Muscle of leg (tissue), 16 donors: ENCODE measurements at places on chromosomes 6 and 20. TPM values are rescaled to one million over a fixed set of nuclear protein-coding genes. Genes with fewer than 3 reads are reported as not detected.
A peak's percentile ranks its signal among the peaks of the same experiment; 100 is the strongest.

The KCNQ5 gene
- total RNA-seq, result 0.44 TPM

GRCh38 chr6:41332842-41333736, 2.3 kb upstream of the NCR2 start:
- DNase-seq, result no peak
- H3K4me1 ChIP-seq, result no peaks in the 10 kb centered on the region
- H3K27ac ChIP-seq, result no peak overlapping the region
- H3K4me3 ChIP-seq, result no peak overlapping the region
- H3K27me3 ChIP-seq, result peaks cover 11% of the 10 kb centered on the region

- no peak overlapping the region for H3K4me3 ChIP-seq
- DNase-seq, result no peak
- no peaks in the 10 kb centered on the region for H3K27me3 ChIP-seq
- no peaks in the 10 kb centered on the region for H3K4me1 ChIP-seq
- H3K36me3 ChIP-seq, result no peaks in the 10 kb centered on the region
- no peak overlapping the region for H3K27ac ChIP-seq
These were observed 119.9 kb downstream of the INSM1 start for GRCh38 chr20:20487811-20488210.

The TREM2 gene
- total RNA-seq, result 0.75 TPM

- H3K27me3 ChIP-seq, result no peaks in the 10 kb centered on the region
- peaks cover 51% of the 10 kb centered on the region for H3K36me3 ChIP-seq
- H3K27ac ChIP-seq, result no peak overlapping the region
- peaks cover 32% of the 10 kb centered on the region for H3K4me1 ChIP-seq
- no peak overlapping the region for H3K4me3 ChIP-seq
- DNase-seq, result peak; percentile 44
These were observed 22.2 kb downstream of the FKBP1A start for GRCh38 chr20:1370548-1371110.

DNA sequence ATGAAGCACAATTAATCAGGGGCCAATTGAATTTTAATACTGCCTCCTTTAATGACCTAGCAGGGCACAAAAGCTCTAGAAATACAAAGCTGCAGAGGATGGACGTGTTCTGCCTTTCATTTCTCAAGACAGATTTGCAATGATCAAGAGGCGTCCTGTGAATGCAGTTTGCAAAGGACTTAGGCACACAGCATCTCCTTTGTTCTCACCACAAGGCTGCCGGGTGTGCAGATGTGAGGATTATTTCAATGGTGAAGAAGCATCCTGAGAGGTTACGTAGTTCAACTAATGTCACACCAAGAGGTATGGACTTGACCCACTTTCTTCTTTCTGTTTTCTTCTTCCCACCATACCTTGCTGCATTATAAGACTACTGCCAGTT, 42.9 kb upstream of the SPTLC3 start:
- H3K27me3 ChIP-seq, result no peaks in the 10 kb centered on the region
- DNase-seq, result no peak
- H3K4me1 ChIP-seq, result peaks cover 3% of the 10 kb centered on the region
- H3K4me3 ChIP-seq, result no peak overlapping the region
- no peak overlapping the region for H3K27ac ChIP-seq

DNA sequence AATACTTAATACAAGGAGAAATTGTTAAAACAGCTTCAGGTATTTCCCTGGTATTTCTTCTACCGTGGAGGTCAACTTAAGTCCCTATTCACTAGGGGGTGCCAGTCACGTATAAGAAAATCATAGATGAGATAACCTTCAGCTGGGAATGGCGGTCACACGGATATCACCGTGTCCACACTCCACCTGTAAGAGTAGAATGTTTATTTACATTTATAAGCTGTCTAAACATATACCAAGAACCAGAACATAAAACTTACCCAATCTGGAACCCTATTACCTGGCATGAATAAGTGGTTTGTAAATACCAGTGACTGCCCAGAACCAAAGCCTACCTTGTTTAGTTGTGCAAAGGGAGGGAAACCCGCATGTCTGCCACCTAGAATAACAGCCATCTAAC, 1.9 kb upstream of the ELOVL4 start:
- peak; percentile 26 for DNase-seq
- H3K4me3 ChIP-seq, result no peak overlapping the region
- H3K27me3 ChIP-seq, result peaks cover 32% of the 10 kb centered on the region
- H3K27ac ChIP-seq, result no peak overlapping the region
- no peaks in the 10 kb centered on the region for H3K36me3 ChIP-seq

GRCh38 chr20:58017231-58017969, 211.1 kb downstream of the ANKRD60 start:
- H3K27me3 ChIP-seq, result peaks cover 4% of the 10 kb centered on the region
- no peak overlapping the region for H3K27ac ChIP-seq
- no peaks in the 10 kb centered on the region for H3K36me3 ChIP-seq
- peak; percentile 41 for DNase-seq

GRCh38 chr6:158417760-158418098, 105.5 kb downstream of the TULP4 start:
- H3K27me3 ChIP-seq, result no peaks in the 10 kb centered on the region
- H3K36me3 ChIP-seq, result peaks cover 20% of the 10 kb centered on the region
- H3K4me1 ChIP-seq, result no peaks in the 10 kb centered on the region
- no peak overlapping the region for H3K4me3 ChIP-seq
- DNase-seq, result no peak
- H3K27ac ChIP-seq, result no peak overlapping the region

GRCh38 chr6:119902681-119903080, 553.1 kb upstream of the MAN1A1 start:
- H3K4me3 ChIP-seq, result no peak overlapping the region
- H3K27me3 ChIP-seq, result no peaks in the 10 kb centered on the region
- H3K36me3 ChIP-seq, result no peaks in the 10 kb centered on the region
- DNase-seq, result no peak

DNA sequence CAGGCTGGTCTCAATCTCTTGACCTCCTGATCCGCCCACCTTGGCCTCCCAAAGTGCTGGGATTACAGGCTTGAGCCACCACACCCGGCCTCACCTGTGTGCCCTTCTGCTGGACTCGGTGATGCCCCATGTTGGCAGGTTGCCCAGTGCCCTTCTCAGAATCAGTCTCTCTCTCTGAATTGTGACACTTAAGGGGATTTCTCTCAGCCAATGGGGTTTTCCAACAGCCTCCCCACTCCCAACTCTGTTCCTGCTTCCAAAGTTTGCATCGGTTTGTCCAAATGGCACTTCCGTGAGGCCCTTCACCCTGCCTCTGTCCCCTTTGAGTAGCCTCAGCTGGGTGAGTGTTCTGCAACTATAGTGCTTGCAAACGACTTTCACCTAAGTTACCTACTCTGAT, 3.1 kb upstream of the MRPS10 start:
- peaks cover 10% of the 10 kb centered on the region for H3K4me1 ChIP-seq
- H3K27me3 ChIP-seq, result no peaks in the 10 kb centered on the region
- no peak overlapping the region for H3K4me3 ChIP-seq
- no peak overlapping the region for H3K27ac ChIP-seq

GRCh38 chr6:122709922-122710512, 69.5 kb upstream of the FABP7 start:
- no peak overlapping the region for H3K4me3 ChIP-seq
- no peaks in the 10 kb centered on the region for H3K27me3 ChIP-seq
- H3K36me3 ChIP-seq, result no peaks in the 10 kb centered on the region
- no peak overlapping the region for H3K27ac ChIP-seq
- no peaks in the 10 kb centered on the region for H3K4me1 ChIP-seq

DNA sequence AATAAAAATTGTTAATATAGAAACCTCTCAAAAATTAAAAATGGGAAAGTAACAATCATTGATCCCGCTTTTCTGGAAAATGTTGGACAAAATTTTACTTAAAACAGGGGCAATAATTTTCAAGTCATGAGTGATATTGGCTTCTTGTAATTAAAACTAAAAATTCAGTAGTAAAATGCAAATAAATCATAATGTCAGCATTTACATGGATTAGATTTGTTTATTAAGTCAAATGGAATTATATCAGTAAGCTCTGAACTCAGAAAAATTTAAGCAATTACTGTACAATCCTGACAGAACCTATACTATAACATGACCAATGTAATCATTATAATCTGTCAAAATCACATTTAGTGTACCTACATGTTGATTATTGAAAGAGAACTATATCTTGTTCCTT, 39.9 kb upstream of the NKX2-4 start:
- no peak overlapping the region for H3K4me3 ChIP-seq
- no peaks in the 10 kb centered on the region for H3K27me3 ChIP-seq

- no peak overlapping the region for H3K27ac ChIP-seq
- DNase-seq, result peak; percentile 44
- H3K4me3 ChIP-seq, result no peak overlapping the region
- peaks cover 5% of the 10 kb centered on the region for H3K4me1 ChIP-seq
- H3K27me3 ChIP-seq, result no peaks in the 10 kb centered on the region
These were observed 1223.0 kb downstream of the EPHA7 start for GRCh38 chr6:92196325-92196724.

- H3K27me3 ChIP-seq, result no peaks in the 10 kb centered on the region
- no peak overlapping the region for H3K4me3 ChIP-seq
- H3K4me1 ChIP-seq, result no peaks in the 10 kb centered on the region
- no peaks in the 10 kb centered on the region for H3K36me3 ChIP-seq
- peak overlapping the region; percentile 66 for H3K27ac ChIP-seq
These were observed 24.4 kb upstream of the C6orf62 start for GRCh38 chr6:24743265-24743943.

The CNBD2 gene
- 5.5 TPM for total RNA-seq

DNA sequence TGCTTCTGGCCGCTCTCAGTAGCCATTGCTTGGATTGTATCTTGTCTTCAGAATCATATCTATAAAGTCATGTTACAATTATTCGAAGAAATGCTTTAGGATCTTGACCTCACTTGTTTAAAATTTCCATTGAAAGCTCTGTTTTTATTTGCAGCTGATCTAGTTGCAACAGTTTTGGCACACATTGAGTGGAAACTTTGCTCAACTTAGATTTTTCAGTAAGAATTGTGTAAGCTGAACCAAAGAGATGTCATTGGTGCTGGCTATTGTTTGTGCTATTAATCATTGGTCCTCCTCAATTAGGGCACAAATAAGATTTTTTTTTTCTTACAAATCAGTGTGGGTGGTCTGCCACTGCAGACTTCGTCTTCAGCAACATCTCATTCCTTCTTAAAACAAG, 649.2 kb downstream of the MMUT start:
- H3K27me3 ChIP-seq, result no peaks in the 10 kb centered on the region
- no peaks in the 10 kb centered on the region for H3K36me3 ChIP-seq
- no peaks in the 10 kb centered on the region for H3K4me1 ChIP-seq
- DNase-seq, result peak; percentile 53

- H3K4me1 ChIP-seq, result peaks cover 2% of the 10 kb centered on the region
- peak; percentile 27 for DNase-seq
- H3K27me3 ChIP-seq, result no peaks in the 10 kb centered on the region
- no peak overlapping the region for H3K4me3 ChIP-seq
- no peaks in the 10 kb centered on the region for H3K36me3 ChIP-seq
- H3K27ac ChIP-seq, result peak overlapping the region; percentile 71
These were observed 1217.2 kb upstream of the GJE1 start for GRCh38 chr6:140915551-140915950.

- no peaks in the 10 kb centered on the region for H3K4me1 ChIP-seq
- peak; percentile 19 for DNase-seq
- no peak overlapping the region for H3K4me3 ChIP-seq
These were observed 5.6 kb upstream of the TFB1M start for GRCh38 chr6:155319902-155320301.

The IYD gene
- not detected for total RNA-seq

DNA sequence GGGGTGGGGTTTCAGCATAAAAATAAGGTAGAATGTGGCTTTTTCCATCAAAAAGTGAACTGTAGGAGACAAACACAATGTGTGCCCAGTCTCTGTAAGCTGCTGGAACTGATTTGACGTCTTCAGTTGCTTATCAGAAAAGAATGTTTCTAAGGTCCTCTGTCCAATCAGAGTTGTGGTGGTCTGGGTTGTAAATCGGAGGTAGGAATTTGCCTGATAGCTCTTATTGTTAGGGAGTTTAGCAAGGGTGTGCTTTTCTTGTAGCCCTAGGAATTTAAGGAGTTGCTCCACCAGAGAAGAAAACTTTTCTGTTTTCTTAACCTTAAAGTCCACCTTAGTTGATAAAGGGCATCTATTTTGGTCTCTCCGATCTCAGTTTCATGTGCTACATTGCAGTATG, 10.4 kb upstream of the SSTR4 start:
- no peaks in the 10 kb centered on the region for H3K36me3 ChIP-seq
- no peak for DNase-seq
- H3K4me3 ChIP-seq, result no peak overlapping the region
- no peaks in the 10 kb centered on the region for H3K27me3 ChIP-seq
- no peak overlapping the region for H3K27ac ChIP-seq

- H3K36me3 ChIP-seq, result no peaks in the 10 kb centered on the region
- H3K4me1 ChIP-seq, result peaks cover 11% of the 10 kb centered on the region
- H3K4me3 ChIP-seq, result no peak overlapping the region
These were observed 3.6 kb downstream of the PARD6B start for GRCh38 chr20:50734730-50735679.

DNA sequence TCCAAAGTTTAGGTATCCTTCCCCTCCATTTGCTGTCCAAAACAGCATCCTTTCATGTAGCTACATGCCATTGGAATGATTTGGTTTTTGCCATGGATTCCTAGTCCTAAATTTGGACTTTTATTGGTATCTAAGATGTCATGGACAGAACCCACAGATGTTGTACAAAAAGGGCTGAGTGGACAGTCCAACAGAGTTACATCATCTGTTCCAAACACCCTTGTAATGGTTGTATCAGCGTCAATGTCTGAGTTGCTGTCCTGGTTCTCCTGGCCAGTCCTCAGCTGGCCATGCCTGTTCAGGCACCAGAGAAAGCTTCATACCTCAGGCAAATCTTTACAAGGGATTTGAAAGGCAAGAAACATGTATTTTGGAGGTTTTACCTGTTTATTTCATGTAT, 191.3 kb downstream of the ESR1 start:
- H3K36me3 ChIP-seq, result no peaks in the 10 kb centered on the region
- H3K27me3 ChIP-seq, result no peaks in the 10 kb centered on the region
- H3K4me1 ChIP-seq, result no peaks in the 10 kb centered on the region
- H3K4me3 ChIP-seq, result no peak overlapping the region

DNA sequence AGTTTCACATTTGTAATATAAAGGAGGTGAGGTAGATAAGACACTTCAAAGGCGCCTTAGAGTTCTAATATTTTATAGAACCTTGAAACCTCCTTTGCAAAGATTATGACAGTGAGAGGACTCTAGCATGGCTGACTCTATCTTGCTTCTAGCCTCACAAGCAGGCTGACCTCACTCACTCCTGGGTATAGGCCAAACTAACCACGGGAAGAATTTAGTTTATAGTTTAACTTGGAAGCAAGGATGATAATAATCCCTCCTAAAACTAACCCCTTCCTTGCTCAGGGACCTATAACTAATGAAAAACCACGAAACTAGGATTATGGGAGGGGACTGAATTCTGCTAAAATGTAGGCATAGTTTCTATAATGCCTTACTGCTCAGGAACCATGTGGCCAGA, 84.3 kb downstream of the FILIP1 start:
- no peak overlapping the region for H3K27ac ChIP-seq
- no peaks in the 10 kb centered on the region for H3K4me1 ChIP-seq
- H3K36me3 ChIP-seq, result peaks cover 3% of the 10 kb centered on the region
- DNase-seq, result peak; percentile 55

The DNAJC5 gene
- total RNA-seq, result 29.7 TPM

The GSTA2 gene
- total RNA-seq, result not detected

DNA sequence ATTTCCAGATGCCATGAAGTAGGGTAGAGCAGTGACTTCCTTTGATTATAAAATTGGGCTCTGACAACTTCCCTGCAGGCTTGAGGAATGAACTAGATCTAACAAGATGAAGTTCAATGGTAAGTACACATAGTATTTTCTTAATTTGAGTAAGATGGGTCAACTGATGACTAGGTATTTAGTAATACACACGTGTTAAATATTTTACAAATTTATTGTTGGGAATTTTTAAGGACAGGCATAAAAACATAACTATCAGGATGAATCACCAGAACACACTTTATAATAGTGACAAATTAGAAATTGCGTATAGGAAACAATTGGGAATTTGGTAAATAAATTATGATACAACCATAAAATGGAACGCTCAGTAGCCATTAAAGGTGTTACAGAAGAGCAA, 762.4 kb upstream of the SLC35B3 start:
- H3K36me3 ChIP-seq, result no peaks in the 10 kb centered on the region
- H3K27me3 ChIP-seq, result no peaks in the 10 kb centered on the region
- no peaks in the 10 kb centered on the region for H3K4me1 ChIP-seq
- no peak overlapping the region for H3K4me3 ChIP-seq

The POU5F1 gene
- total RNA-seq, result 0.13 TPM

The SLC35F1 gene
- 1.9 TPM for total RNA-seq

The HS3ST5 gene
- 0.58 TPM for total RNA-seq
